GDM1 (cell line): ENCODE measurements at places on chromosomes 5 and 9.

DNA sequence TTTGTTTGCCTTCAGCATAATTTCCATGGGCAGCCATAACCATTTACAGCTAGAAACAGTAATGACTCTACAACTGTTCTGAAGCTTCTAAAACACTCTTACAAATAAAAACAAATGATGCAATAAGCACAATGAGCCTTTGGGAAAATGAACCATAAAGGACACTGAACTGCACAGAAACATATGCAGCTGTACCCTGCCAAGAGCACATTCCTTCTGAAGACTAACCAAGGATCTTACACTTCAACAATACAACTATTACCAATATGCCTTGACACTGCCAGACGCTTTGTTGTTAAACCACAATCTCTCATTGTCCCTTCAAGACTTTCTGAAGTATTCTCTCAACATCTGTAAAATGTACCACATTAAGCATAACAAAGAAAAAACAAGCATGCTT is 104.2 kb upstream of the HMHB1 start:
- DNase-seq, result no peak

- DNase-seq, result peak; percentile 49
These were observed 79.0 kb downstream of the GLDC start for GRCh38 chr9:6566409-6567139.

GRCh38 chr5:139757727-139758509 is 37.7 kb upstream of the PSD2 start:
- no peak for DNase-seq

DNA sequence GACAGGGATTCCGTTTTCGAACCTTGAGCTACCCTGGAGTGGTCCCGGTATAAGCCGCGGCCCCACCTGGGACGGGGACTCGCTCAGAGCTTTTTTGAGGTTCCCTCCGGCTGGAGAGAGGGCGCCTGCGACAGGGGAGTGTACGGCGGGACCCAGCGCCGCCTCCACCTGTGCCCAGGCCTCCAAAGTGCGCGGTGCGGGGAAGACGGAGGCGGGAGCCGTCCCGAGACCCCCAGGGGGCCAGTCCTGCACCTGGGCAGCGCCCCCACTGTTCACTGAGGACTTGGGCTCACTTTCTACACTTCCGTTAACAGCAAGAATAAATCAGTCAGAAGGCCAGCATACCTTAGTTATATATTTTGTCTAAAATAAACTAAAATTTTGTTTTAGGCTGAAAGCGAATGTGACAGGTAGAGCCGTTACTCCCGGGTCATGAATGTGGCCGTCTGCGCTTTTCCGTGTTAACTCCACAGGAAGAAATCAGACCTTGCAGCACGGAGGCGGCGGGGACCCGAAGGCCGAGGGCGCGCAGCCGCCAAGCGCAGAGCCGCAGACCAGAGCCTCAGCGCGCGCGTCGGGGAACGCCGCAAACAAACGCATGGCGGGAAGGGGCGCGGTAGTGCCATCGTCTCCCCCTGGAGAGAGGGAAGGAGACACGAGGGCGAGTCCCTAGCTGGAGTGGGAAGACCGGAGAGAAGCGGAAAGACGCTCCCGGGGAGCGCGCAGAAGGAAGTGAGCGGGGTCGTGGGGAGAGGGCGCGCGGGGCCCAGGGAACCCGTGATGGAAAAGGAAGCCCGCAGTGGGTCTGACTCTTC is 14.1 kb downstream of the TRIM7 start:
- DNase-seq, result no peak

GRCh38 chr9:98929071-98929470 is 14.6 kb upstream of the COL15A1 start:
- no peak for DNase-seq

GRCh38 chr9:113955076-113955752 is 79.1 kb downstream of the ZNF618 start:
- no peak for DNase-seq
